Stimulated activated CD8-positive, alpha-beta memory T cell treated with anti-CD3 and anti-CD28 coated beads, Interleukin-4, amount 100 ng/mL, for 1 hour (primary cell): ENCODE measurements at places on chromosomes 12 and 14.

GRCh38 chr12:93632383-93632782 is 44.8 kb upstream of the CRADD start:
- no peak for DNase-seq

DNA sequence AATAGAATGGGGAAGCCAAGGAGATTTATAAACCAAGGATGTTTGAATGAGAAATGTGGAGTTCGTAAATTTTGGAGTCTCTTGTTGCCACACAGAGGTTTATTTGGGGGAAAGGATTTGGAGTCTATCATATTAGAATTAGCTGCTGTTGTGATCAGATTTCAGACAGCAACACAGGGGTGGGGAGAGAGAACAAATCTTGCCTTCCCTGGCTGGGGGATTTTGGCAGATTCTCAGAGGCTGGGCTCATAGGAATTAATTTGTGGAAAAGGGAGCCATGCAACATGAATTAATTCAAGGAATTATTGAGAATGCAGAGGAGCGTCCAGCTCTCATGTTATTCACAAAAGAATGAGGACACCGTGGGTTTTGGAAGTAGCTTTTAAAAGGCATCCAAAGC is 73.9 kb upstream of the PRMT8 start:
- DNase-seq: no peak

- no peak for DNase-seq
Observed at GRCh38 chr14:21136024-21136423, 19.8 kb downstream of the OR5AU1 start.

- no peak for DNase-seq
Observed at GRCh38 chr14:67571991-67572323, 28.1 kb downstream of the PIGH start.

GRCh38 chr14:65360144-65360784 is 52.3 kb upstream of the FUT8 start:
- no peak for DNase-seq

- no peak for DNase-seq
Observed at GRCh38 chr14:29684926-29685325, 242.7 kb downstream of the PRKD1 start.

- DNase-seq: no peak
Observed at GRCh38 chr12:121784460-121784859, 9.0 kb downstream of the RHOF start.

GRCh38 chr12:1606021-1606622 is 11.7 kb upstream of the FBXL14 start:
- no peak for DNase-seq

DNA sequence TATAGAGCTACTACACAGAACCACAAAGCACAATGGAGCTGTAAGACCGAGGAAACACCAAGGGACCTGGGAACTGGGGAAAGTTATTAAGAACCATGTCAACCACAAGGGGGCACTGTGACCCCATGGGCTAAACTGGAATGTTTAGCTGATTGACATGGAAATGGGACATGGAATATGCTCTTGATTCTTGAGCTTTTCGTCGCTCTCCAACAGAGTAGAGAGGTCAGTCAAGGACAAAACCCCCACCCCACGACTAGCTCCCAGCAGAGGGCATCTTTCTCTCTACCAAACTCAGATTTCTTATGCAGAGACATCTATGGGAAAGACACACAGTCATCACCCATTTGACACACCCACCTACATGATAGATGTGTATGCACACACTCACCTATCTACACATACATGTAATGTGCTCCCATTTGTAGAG is 10.1 kb downstream of the NDRG2 start:
- peak; percentile 70 for DNase-seq

DNA sequence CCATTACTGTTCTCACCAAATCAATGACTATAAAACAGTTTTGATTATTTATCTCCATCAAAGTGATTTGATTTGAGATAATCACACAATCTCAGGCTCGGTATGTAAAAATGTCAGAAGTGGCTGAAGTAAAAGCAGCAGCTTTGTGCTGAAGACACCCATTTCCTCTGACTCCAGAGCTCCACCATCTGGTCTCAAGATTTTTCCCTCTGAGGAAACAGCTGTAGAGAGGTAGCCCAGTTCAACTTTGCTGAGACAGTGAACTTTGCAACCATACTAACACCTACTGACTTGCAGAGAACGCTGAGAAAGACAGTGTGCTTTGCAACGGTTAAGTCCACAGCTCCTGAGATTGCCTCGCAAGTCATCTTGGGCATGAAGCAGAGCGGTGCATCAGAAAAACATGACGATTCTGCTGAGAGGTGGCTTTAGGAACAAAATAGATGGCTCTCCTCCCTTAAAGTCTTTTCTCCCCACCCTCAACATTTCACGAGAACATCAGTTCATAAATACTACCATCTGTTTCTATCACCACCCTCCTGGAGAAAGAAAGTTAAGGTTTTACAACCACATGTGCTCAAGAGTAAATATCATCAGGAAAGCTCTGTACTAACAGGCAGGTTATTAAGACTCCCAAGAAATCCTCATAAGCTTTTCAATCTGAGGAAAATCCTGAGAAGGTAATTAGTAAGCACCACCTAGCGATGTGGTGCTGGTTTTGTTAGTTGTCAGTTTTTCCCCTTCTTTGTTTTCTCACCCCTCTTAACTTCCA is 34.8 kb downstream of the HIGD1C start:
- DNase-seq: no peak

DNA sequence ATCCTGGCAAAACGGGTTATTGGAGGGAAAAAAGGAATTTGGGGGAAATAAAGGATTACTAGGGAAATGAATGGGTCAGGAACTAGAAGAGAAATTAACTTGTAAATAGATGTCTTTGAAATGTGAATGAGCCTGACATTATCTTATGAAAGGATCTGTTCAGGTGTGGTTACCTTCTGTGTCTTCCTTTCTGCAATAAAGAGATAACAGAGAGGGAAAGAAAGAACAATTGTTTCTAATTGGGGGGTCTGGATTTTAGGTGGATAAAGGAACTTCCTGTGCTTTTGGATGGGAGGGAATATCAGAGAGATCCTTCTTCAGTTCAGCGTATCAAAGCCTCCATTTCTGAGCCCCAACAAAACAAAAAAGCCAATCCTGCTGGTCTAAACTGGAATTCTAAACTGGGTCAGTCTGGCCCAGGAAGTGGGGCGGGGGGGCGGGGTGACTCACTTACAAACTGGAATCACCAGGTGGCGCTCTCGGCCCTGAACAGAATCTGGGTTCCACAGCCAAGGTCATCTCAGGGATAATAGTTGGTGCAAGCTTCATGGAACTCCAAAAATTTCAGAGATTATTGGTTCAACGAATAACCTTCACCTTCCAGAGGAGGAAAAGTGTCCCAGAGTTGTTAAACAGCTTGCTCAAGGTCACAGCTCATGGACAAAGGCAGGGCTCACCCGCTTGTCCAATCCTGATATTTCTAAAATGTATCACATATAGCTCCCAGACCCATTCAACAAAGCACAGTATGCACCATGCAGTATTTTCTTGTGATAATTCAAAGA is 15.2 kb upstream of the PEBP1 start:
- DNase-seq: peak; percentile 11

DNA sequence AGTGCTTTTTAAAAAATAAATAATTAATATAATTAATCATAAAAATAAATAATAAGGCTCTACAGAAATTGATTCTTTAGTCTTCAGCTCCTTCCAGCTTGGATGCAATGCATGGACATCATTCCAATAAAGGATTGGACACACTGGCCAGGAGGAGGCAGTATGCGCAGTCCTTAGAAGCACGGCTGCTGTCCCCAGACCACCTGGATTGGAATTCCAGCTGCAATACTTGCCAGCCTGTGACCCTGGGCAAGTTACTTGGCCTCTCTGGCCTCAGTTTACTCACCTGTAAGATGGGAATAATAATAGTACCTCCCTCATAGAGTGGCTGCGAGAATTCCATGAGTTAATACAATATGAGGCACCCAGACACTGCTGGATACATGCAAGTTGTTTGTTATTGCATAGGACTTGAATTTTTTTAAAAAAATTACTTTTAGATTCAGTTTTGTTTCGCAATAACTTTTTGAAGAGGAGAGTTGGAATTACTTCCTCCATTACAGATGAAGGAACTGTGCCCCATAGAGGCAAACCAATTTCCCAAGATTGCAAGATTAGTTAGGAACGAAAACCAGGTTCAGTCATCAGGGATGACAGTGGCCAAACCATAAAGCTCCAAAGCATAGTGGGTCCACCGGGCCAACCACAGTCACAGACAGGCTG is 12.2 kb downstream of the RPH3A start:
- no peak for DNase-seq

GRCh38 chr12:48767047-48767446 is 21.8 kb downstream of the ADCY6 start:
- no peak for DNase-seq

DNA sequence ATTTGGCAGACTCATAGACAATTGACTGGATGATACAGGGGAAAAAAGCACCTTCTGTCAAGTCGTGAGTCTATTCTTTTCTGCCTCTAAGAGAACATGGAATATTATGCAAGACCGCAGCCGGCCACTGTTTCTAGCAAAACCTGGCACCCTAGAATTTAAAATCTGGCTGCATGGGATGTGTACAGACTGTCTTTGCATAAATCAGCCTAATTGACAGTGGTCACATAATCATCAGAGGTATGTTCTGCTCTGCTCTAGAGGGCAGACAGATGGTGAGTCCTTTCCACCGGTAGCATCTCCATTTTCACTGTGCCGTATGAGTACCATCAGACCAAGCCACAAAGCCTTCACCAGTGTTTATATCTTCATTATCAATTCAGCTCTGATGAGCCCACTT is 80.6 kb downstream of the KCNK10 start:
- no peak for DNase-seq

DNA sequence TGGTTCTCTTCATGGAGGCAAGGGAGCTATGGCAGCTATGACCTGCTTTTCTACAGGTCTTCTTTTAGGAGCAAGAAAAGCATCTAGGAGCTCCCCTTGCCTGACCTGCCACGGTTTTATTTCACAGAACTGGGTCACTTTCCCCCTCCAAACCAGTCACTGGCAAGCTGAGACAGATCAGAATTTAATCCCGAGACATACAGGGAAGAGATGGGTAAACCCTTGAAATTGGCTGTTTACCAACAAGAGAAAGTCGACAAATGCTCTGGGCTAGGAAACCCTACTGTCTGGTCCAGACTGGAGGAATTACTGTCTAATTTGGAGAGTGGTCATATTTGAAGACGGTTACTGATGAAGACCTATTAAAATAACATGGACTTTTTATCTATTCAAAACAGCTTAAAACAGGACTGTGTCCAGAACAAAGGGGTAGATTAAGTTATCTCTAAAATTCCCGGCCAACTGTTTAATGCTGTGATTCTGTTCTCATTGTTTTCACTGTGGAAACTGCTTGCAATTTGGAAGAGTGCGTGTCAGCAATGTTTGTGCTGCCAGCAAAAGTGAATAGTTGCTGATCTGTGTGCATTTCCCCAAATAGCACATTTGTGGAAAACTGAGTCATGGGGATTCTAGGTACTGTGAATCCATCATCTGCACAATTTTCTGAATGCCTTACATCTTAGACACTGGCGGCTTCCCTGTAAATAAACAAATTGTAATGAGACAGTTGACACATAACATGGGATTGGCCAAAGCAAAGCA is 73.4 kb upstream of the EEA1 start:
- no peak for DNase-seq

DNA sequence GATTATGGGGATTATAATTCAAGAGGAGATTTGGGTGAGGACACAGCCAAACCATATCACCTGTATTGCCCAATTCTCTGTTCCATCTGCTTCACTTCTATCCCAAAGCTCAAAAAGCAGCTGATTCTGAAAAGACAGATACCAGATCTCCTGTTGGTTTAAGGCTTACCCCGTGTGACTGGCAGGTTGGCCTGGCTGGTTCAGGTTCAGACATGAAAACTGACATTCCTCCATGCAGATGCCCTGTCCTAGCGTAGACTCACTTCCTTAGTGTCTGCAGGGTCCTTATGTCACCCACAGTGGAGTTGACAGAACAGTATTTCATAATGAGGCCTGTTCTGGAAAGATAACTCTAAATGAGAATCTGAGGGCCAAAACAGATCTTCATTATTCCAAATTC is 61.1 kb upstream of the FLRT2 start:
- DNase-seq: no peak

DNA sequence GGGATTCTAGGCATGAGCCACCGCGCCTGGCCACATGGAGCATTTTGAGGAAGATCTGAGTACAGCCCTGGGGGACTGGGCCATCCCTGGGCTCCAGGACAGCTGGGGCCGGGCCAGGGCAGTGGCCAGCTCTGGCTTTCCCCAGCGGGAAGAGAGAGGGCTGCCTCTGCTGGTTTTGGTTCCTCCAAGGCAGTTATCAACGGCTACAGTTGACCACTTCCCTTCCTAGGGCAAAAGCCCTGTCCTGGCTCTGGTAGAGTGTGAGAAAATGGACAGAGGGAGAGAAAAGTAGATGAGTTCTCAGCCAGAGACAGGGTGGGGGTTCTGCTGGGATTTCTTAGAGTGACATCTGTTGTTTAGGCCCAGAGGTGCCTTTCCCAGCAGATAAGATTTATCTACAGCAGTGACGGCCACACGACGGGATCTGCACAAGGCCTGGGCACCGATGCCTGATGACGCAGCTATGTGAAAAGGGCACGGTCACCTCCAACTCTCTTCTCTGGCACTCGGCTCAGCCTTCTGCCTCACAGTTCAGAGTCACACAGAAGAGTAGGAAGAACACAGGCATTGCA is 5.5 kb upstream of the HVCN1 start:
- DNase-seq: no peak

- DNase-seq: no peak
Observed at GRCh38 chr14:50524060-50524459, 8.3 kb downstream of the MAP4K5 start.

DNA sequence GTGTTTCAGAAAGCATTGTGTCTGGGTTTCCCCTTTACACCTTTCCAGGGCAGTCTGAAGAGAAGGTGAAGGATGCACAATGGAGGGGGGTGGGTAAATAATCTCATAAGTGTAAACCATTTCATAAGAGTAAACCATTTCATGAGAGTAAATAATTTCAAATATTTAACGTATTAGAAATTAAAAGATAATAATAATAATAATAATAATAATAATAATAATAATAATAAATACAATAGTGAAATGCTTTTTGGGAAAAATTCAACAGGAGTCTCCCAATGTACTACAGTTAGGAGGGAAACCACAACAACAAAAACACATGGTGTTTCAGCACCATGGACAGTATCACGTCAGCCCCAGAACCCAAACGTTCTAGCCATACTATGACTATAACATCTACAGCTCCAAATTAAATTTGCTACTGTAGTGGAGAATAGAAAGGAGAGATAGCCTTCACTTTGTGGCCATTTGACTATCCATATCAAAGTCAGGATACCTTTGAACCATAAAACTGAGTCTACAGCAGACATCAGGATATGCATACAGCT is 691.8 kb downstream of the BCL11B start:
- no peak for DNase-seq

DNA sequence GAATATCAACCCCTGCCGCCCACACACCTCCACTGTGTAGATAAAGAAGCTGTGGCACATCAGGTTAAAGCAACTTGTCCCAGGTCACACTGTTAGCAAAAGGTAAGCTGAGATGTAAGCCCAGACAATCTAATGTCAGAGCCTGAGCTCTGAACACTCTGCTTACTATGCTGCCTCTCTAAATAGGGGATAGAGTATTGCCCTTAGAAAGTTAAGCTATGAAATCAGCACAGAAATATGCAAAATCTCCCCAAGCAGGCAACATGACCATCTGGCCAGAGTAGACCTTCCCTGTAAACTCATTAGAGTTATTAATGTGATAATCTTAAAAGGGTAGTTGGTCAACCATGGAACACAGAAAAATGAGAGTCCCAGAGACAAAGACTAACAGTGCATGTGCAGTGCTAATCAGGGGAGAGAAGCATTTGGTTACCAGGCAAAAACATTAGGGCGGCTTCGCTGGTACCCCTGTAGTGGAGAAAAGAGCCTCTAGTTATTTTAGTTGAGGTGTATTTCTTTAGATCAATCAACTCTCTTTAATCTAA is 171.0 kb downstream of the BTG1 start:
- no peak for DNase-seq

GRCh38 chr14:35400648-35401421 is 3.7 kb downstream of the NFKBIA start:
- DNase-seq: no peak
